NCI-H510A treated with DMSO at 0.1 percent for 48 hours (cell line): ENCODE measurements at places on chromosomes 4 and X.

- DNase-seq, result no peak
Observed at GRCh38 chr4:75686346-75686745, 13.1 kb upstream of the G3BP2 start.

DNA sequence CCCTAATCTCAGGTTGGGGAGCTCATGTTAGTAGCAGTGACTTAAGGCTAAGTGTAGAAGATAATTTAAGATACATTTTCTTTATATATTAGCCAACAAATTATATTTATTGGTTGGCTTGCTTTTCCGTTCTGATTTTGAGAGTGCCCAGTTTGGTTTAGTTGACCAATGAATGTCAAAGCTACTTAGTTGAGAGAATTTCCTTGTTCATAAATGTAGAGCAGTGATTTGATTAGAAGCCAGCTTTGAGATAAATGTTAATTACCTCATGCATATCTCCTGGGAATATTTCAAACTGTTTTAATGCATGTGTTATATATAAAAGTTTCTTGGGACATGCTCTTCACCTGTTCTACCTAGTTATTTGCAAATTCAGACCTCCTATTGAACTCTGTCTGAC is 44.3 kb downstream of the SPATA18 start:
- DNase-seq, result no peak

DNA sequence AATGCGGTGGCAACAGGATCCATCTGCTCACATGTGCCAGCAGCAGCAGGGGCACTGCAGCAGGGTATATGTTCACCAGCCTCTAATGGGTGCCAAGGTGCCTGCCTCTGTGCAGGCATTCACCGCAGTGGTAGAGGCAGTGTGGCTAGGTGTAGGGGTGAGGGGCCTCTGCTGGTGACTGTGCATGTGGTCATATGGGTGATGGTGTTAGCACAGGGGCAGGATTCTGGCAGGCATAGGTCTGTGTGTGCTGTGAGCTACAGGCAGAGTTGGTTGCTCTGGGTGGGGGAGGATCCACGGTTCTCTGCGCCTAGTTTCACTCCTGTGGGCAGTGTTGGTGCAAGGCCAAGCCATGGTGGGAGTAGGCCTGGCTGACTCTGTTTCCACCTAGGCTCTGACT is 566.5 kb upstream of the GNPDA2 start:
- no peak for DNase-seq

DNA sequence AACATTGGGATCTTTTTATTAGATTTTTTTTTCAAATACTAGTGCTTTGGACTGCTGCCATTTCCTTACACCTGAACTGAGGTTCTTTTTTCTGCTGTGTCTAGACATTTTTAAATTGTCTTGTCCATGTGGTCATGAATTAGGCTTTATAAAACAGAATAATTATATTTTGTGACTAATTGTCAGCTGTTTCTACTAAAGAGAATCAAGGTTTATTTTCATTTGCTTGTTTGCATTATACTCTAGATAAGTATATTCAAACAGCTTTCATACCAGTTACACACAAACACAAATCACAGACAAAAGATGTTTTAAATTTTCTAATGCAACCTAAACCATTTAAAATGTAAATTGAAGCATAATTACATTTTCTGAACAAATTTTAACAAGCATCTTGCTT is 194.7 kb downstream of the GALNTL6 start:
- DNase-seq, result no peak

GRCh38 chr4:88327665-88328064 is 43.3 kb upstream of the PPM1K start:
- DNase-seq, result no peak

DNA sequence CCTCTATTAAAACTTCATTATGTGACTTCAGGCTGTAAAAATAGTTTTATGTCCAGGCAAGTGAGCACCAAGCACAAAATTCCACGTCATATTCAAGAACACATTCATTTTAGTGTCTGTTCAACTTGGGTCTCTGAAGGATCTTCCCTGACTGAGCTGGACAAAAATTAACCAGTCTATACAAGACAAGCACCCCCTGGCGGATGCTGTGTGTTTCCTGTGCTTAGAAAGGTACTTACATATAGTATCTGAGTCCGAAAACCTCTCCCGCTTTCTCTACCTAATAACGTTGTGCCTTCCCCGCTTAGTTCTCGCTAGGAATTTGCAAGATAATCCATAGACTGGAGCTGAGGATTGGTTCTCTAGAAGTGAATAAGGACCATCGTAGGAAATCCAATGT is 2214.5 kb upstream of the TENM3 start:
- DNase-seq, result no peak
